ENCODE measurements at places on chromosomes 1 and 21.

GRCh38 chr1:80607064-80607463, 1193.7 kb upstream of the ADGRL2 start:
- DNase-seq, result no peak

DNA sequence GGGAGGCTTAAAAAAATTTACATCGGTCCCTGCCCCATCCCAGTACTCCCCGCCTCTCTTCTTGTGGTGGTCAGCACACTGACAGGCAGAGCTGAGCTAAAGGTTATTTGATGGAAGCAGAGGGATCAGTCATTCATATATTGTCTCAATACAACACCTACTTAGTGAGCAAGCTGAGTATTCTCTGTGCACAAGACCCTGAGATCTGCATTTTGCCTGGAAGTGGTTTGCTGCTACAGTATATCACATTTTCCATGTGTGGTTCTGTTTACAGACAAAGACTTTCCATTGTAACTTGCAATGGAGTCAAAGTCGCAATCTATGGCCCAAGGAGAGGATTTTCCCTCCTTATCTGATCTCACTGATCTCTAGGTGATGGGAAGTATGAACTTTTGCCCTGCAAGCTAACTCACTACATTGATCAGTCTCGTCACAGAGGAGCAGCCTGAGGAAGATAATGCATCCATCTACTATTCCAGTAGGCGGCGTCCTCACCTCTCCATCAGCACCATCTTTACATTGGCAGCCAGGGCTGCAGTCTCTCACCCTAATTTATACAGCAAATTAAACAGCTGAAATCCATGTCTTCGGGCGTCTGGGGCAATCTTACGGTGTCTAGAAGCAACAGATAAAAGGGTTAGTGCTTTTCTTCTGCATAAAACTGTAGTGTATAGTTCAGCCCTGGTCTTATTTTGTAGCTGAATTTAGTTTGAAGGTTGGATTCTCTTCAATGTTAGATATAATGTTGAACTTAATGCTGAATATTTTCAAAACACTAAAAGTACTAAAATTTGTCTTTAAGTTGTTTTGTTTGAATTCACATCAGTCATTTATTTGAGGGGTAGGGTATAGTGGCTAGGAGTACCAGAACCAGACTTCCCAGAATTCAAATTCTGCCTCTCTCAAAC, 3.2 kb upstream of the TRAF5 start:
- DNase-seq, result peak; percentile 42

GRCh38 chr1:173648880-173649605, 13.9 kb downstream of the TEX50 start:
- DNase-seq, result no peak

GRCh38 chr1:81410351-81410750, 390.4 kb upstream of the ADGRL2 start:
- DNase-seq, result no peak

DNA sequence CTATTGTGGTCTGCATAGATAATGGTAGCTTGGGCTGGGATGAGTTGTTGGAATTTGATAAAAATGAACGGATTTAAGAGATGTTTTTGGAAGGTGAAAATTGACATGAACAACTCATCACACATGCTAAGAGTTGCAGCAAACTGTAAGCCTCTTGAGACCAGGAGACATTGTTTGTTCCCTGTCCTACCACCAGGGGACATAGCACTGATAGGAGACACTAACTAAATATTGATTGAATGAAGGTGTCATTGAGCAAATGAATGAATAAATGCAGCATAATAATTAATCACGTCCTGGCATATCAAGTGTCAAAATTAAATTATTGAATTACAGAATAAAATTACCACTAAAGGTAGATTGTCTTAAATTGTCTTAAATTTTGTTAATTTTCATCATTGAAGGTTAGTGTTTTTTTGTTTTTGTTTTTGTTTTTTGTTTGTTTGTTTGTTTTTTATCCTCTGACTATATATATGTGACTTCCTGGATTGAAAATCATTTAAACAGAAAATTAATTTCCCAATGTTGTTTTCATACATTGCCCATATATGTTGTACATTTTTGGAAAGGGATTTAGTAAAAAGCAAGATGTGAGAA, 285.3 kb upstream of the C1orf105 start:
- no peak for DNase-seq

GRCh38 chr1:17420391-17420918, 19.0 kb downstream of the RCC2 start:
- DNase-seq, result no peak

DNA sequence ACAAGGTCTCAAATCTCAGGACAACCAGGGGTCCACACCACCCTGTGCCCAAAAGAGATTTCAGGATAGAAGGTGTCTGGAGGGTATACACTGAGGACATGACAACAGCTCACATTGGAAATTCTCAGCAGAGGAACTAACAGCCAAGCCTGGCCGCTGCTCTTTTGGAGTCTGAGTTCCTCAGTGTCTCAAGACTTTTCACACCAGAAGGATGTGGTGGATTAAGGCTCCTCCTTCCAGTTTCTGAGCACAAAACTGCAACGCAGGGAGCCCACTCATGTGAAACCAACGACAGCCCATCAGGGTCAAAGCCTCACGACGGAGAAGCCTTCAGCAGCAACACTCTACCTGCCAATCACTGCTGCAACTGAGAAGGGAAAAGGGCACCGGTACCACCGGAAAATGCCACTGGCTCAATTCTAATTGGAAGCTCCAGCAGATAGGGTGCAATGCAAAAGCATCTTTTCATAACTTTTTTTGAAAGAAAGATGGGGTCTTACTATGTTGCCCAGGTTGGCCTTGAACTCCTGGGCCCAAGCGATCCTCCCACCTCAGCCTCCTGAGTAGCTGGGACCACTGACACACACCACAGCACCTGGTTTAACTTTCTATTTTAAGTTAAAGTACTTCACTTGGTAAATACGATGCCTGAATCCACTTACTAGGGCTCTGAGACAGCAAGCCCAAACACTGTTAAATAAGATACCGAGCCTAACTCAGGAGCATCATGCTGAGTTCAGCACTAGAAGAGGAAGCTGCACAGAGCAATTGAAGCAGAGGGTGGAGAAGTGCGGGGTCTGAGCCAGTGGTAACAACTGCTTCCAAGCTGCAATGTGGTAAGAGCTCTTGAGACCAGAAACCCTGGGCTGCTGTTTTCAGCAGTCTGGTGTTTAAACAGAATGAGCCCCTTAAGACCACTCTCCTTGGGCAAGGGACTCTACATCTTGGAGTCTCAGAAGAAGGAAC, 7.8 kb downstream of the CAPZB start:
- peak; percentile 36 for DNase-seq

DNA sequence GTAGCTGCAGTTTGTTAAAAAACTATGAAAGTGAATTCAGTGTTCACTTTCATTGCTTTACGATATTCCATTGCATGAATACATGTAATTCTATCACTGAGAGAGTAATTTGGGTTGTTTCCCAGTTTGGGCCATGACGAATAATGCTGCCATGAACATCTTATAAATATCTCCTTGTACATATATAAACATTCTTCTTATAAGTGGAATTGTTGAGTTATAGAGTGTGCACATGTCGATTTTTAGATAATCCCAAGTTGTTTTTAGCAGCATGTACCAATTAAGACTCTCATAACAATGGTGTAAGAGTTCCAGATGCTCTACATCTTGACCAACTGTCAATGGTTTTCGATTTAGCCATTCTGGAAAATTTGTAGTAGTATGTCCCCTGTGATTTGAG, 40.9 kb downstream of the ALG6 start:
- DNase-seq, result no peak

Measured in stimulated activated CD8-positive, alpha-beta memory T cell treated with anti-CD3 and anti-CD28 coated beads, Interleukin-4, amount 100 ng/mL, for 24 hours (primary cell).